ENCODE measurements at places on chromosomes 2 and 18.

- no peak for DNase-seq
These were observed 15.6 kb downstream of the SUCLG1 start for GRCh38 chr2:84443477-84443876.

- DNase-seq, result no peak
These were observed 194.8 kb downstream of the HDAC4 start for GRCh38 chr2:239206042-239206441.

- DNase-seq, result no peak
These were observed 8.0 kb upstream of the SCN1A start for GRCh38 chr2:166135849-166136258.

DNA sequence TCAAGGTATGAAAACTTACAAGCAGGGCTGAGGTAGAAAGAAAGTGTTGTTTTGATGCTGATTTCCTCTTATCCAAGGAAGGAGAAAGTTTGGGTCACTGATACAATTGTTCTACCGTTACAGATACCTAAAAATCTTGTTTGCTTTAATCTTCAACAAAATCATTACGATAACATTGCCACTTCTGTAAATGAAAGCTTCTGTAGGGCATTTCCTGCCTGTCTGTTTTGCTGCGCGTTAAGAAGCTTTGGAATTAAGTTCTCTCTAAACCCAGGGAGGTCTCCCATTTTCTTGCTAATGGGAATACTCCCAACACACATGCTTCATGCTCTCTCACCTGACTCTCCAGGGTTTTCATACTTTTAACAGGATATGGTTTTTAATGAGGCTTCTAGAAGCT lies 258.5 kb downstream of the PTGR3 start:
- DNase-seq, result no peak

DNA sequence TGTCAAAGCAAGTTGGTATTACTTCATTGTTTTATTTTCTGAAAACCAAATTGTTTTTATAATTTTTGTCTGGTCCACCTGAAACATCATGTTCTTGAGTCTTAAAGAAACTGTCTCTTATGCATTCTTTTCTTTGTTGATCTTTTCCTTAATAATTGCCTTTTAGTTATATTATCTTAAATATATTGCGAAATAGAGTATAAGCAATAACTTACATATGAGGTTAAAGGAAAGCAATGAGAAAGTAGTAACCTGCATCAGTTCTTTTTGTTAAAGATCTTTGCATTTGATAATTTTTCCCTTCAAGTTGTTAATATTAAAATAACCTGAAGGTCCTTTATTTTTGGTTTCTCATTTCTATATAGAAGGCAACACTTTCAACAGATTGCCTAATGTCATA lies 315.0 kb downstream of the CTNNA2 start:
- DNase-seq, result no peak

GRCh38 chr18:49846718-49847470 lies 33.6 kb upstream of the ACAA2 start:
- no peak for DNase-seq

- DNase-seq, result no peak
These were observed 125.0 kb downstream of the LPIN1 start for GRCh38 chr2:11871421-11871820.

GRCh38 chr2:207040696-207041095 lies 101.4 kb downstream of the CPO start:
- no peak for DNase-seq

DNA sequence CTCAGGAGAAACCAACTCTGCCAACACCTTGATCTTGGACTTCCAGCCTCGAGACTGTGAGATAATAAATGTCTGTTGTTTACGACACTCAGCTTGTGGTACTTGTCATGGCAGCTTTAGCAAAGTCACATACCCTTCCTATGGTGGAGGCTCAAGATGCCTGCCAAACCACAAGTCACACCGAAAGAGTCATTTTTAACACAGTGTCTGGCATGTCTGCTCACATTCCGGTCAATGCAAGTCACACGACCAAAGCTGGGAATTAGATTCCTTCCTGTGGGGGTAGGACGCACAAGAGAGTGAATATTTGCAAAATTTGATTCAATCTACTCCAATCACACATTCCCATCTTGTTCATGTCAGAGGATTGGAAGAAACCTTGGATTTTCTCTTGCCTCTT lies 24.6 kb downstream of the KCNE4 start:
- DNase-seq, result peak; percentile 65

- DNase-seq, result no peak
These were observed 43.0 kb downstream of the SERPINB7 start for GRCh38 chr18:63818212-63818611.

DNA sequence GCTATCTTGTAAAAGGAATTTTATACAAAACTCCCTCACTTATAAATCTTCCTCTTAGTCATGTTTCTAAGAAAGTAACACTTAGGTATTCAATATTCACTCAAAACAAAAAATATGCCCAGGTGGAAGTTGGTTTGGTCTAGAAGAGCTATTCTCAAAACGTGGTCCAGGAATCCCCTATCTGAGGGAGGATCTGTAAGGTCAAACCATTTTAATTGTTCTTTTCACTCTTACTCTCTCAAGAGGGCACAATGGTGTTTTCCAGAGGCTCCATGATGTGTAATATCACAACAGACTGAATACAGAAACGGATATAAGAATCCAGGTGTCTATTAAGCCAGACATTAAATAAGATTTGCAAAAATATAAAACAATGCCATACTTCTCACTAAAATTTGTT lies 9.9 kb downstream of the MOB1A start:
- no peak for DNase-seq

DNA sequence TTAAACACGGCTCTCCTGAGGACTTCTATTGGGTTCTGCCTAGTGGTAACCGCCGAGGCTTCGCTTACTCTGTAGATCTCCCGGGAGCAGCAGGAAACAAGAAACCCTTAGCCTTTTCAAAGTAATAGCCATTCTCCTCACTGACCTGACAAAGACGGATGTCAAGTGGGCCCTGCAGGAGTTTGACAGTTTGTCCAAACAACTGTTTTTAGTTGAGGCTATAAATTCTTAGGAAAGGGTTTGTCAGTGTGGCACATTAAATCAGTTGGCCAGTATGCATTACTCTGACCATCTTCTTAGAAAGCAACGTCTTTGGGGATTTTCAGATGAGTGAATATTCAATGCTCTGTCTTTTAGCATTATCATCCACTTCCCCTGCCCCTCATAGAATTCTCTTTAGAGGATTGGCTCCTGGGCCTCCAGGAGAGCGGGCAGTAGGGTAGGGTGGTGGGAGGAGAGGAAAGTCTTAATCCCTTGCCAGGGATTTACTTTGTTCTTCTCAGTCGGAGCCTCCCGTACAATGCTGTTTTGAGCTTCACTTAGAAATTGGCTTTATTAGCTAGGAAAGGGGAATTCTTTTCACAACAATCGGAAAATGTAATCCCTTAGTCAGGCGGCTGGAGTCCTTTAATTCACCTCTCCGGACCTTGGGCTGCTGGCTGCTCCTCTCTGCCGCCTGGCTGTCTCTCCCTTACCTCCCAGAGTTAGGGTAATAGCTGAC lies 13.3 kb upstream of the C18orf32 start:
- no peak for DNase-seq

GRCh38 chr2:234027641-234028040 lies 22.9 kb upstream of the SPP2 start:
- DNase-seq, result no peak

- DNase-seq, result no peak
These were observed 11.6 kb downstream of the TRPM8 start for GRCh38 chr2:233928594-233929351.

- no peak for DNase-seq
These were observed 3.5 kb upstream of the NEURL3 start for GRCh38 chr2:96508521-96509113.

- DNase-seq, result no peak
These were observed 147.5 kb upstream of the ID2 start for GRCh38 chr2:8534386-8534728.

DNA sequence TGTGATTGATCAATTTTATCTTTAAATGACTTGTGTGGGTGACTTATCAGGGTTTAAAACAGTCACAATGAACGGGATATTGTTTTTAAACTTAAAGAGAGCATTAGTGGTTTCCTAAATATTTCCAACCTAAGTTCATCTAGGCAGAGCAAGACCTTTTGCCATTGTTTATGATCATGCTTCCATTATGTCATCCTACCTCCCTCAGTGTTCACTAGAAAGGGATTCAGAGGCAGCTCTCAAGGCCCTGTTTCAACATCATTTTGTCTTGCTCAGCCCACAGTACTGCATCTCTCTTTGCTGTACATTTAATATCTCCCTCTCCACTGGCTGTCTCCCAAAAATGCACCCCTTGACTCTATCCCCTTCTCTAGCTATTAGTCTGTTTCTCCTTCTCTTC lies 21.5 kb upstream of the PELI1 start:
- DNase-seq, result no peak

- DNase-seq, result no peak
These were observed 269.0 kb downstream of the TFCP2L1 start for GRCh38 chr2:121015971-121016485.

DNA sequence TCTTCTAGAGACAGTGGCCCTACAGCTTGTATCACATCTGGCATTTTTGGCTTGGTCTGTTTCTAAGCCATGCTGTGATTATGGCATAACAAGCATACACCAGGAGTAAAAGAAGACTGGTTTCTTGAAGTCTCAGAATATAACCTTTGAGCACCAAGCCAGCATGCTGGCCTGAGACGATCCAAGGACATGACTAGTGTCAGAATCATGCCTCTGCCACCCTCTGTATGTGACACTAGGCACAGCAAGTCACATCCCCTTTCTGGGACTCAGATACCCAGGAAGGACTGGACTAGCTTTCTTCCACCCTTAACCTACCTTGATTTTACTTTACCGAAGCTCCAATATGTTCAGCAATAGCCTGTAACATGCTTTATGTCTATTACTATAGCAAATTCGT lies 345.5 kb downstream of the SETBP1 start:
- no peak for DNase-seq

DNA sequence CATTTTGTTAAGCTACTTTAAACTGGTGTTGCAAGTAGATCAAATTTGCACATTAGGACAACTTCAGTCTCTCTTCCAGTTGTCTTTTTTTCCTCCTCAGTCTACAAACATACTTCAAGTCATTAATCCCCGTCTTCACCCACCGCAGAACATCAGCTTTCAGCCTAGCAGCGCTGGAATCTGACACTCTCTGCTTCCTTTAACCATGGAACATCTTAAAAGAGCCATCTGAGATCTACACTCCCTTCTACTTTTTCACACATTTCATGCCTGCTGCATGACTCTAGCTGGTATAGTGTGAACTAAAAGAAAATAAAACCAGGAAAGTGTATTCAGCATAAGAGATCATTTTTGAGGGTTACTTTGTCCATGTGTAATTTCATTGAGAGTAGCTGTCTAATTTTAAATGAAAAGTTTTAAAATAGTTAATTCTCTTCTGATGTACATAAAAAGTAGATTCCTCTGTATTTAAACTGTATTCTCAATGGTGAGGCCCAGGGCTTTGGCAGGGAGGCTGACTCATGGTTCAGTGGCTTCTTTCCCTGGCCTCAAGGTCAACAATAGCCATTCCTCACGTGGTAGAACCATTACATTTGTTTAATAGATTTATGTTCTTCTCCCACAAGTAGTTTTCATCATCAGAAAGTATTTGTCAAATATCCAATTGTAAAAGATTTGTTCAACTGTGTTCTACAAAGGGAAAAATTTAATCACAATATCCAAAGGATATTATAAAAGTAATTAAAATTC lies 16.5 kb downstream of the SGPP2 start:
- DNase-seq, result peak; percentile 74

DNA sequence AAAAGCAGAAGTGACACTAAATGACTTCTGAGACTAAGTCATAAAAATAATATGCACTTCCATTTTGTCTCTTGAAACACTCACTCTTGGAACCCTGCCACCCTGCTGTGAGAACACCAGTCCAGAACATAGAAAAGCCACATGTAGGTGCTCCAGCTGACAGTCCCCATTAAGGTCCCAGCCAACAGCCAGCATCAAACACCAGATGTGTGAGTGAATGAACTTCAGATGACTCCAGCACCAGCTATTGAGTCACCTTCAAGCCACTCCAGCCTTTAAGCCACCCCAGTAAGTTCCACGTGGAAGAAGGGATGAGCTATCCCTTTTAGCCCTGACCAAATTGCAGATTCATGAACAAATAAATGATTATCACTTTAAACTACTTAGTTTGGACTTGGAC lies 31.5 kb upstream of the LGALSL start:
- DNase-seq, result no peak

- no peak for DNase-seq
These were observed 194.8 kb downstream of the TFCP2L1 start for GRCh38 chr2:121090088-121090715.

DNA sequence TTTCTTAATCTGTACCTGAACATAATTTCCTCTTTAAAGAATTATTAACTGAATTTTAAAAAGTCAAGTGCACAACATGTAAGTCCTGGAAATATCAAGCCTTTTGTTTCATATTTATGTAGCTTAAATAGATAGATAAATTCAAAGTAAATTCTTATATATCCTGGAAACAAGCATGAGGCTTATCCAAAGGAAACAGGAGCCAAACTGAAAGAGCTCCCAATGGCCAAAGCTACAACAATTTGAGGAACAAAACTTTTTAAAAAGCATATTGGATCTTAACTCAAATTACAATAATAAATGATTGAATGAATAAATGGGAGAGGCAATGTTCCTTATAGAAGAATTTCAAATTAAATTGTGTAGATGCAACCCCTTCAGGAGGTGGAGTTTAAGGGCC lies 679.1 kb downstream of the METTL4 start:
- DNase-seq, result no peak

- no peak for DNase-seq
These were observed 300.1 kb upstream of the NXPH2 start for GRCh38 chr2:139080244-139080643.

- no peak for DNase-seq
These were observed 2.8 kb upstream of the PUM2 start for GRCh38 chr2:20353241-20353992.

DNA sequence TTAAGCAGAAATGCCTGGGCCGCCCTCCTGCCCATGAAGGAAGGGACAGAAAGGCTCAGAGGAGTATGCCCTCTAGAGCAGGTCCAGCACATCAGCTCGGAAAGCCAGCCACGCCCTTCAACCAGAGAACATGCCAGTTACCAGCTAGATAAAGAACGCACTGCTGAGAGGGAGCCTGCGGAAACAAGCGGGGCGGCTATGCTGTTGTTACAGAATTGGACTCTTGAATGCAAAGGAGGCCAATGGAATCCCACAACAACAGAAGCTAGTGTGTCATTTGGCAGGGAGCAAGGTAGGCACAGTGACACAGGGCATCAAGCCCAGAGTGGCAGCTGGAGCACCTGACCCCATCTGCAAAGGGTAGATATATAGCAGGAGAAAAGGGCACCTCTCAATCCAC lies 242.9 kb upstream of the ID2 start:
- DNase-seq, result no peak

DNA sequence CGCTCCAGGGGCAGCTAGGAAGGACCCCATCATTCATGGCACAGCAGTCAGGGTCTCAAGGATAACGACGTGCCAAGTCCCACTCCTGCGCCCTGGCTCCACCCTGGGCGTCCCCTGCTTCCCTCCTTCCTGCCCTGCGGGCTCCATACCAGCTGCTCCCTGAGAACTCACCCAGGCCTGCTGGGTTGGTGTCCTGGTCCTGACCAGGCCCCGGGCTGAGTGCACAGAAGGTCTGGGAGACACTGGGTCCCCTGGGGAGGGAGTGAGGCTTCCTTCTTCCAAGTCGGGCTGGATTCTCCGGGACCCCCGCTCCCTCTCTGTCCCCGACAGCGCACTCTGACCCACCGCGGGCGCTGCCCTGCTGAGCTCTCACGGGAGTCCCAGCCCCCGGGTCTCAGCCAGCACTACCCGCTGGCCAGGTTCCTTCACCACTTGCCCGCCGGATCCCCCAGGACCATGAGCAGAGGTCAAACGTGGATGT lies 160.2 kb downstream of the PXDN start:
- no peak for DNase-seq
